ENCODE measurements at places on chromosomes 7 and 10. TPM values are rescaled to one million over a fixed set of nuclear protein-coding genes. Genes with fewer than 3 reads are reported as not detected.

The OR2A1 gene
- polyA plus RNA-seq, result 1.4 TPM

The DOCK4 gene
- 10.3 TPM for polyA plus RNA-seq

The PTPRN2 gene
- polyA plus RNA-seq, result 1.7 TPM

The ANXA8 gene
- polyA plus RNA-seq, result 18.2 TPM

The COL13A1 gene
- 10.5 TPM for polyA plus RNA-seq

The NUDT5 gene
- polyA plus RNA-seq, result 45.8 TPM

The ERLIN1 gene
- 40.7 TPM for polyA plus RNA-seq

The NUDCD3 gene
- polyA plus RNA-seq, result 57.6 TPM

The IDI2 gene
- polyA plus RNA-seq, result not detected

The ZNF727 gene
- polyA plus RNA-seq, result not detected

The GPR37 gene
- 29.1 TPM for polyA plus RNA-seq

The SFRP5 gene
- polyA plus RNA-seq, result 0.95 TPM

The DGKI gene
- polyA plus RNA-seq, result 0.84 TPM

The SPRN gene
- 4.0 TPM for polyA plus RNA-seq

The FRMD4A gene
- polyA plus RNA-seq, result 70.7 TPM

The RPEL1 gene
- not detected for polyA plus RNA-seq

The WNT2 gene
- polyA plus RNA-seq, result 1.7 TPM

The KCND2 gene
- 1.5 TPM for polyA plus RNA-seq

The HOXA9 gene
- 29.8 TPM for polyA plus RNA-seq

The SPDYE16 gene
- 7.3 TPM for polyA plus RNA-seq

The TMEM273 gene
- 4.7 TPM for polyA plus RNA-seq

The SFMBT2 gene
- polyA plus RNA-seq, result 8.0 TPM

The SPDYE2 gene
- not detected for polyA plus RNA-seq
